Left kidney (tissue), 8 donors: ENCODE measurements at places on chromosomes 16 and 17. TPM values are rescaled to one million over a fixed set of nuclear protein-coding genes. Genes with fewer than 3 reads are reported as not detected.

GRCh38 chr17:36885771-36886377, 51.4 kb upstream of the LHX1 start:
- no peak for DNase-seq

GRCh38 chr16:22008215-22009059, 526 bp downstream of the MOSMO start:
- DNase-seq = no peak

DNA sequence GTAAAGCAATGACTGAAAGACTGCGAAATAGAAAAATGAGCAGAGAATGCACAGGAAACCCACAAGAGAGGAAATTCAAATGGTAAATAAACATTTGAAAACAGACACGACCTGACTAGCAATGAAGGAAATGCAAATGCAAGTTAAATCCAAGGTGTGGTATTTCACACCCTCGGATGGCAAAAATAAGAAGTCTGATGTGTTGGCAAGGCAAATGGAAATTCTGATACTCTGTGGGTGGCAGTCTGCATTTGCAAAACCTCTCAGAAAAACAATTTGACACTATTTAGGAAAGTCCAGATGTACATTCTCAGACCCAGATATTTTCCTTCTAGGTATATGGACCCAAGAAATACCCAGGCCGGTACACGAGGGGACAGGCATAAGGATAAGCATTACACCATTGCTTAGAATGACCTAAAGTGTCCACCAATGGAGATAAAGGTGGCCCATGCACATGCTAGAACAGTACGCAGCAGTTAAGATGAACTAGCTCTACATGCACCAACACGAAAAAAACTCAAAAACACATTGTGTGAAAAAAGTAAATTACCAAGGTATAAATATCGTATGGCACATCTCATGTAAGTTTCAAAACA, 116.7 kb downstream of the GAS7 start:
- no peak for DNase-seq

DNA sequence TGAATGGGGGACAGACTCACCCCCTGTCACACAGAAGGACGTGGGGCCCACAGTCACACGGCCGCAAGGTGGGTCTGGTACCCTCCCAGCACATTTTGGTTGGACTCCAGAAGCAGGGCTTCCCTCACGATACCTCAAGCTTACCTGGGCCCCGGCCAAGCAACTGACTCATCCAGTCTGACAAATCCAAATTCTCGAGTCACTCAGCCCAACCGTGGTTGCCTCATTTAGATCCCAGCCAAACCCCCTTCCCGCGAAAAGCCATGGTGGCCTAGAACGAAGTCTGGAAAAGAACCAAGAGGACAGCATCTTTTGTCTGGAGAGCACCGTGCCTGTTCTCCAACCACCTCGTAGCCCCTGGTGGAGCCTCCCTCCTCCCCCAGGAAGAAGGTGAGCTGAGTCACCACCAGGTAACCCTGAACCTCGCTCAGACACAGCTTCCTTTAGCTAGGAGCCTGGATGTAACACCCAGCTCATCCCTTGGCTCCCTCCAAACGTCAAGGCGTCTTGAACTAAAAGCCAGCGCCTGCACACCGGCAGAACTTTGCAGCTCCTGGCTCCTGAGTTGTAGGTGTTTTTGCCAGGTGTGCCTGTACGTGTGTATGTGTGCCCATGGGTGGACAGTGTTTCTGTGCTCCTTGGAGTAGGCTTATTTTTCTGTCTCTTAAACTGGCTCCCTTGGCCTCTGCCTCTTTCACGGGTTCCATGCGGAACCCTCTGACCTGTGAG, 78.9 kb downstream of the CMIP start:
- no peak for DNase-seq

DNA sequence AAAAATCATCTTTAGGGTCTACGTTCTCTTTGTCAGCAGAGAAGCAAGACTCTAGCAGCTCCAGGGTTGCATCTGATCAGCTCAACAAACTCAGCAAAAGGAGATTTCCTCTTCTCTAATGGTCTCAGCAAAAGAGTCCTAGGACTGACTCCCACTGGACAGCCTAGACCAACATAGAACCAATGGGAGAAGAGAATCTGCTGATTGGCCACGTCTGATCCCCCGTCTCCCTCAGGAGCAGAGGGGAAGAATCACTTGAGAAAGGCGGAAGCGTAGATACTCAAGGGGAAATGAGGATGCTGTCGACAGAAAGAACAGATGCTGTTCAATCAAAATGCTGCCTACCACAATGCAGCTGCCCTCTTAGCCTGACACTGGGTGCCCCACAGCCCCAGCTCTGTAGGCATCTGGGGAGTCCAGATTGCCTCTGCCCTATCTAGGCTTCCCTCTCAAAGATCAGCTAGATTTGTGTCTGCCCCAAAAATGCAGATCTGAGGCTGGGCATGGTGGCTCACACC, 31.5 kb upstream of the EMP2 start:
- no peak for DNase-seq

DNA sequence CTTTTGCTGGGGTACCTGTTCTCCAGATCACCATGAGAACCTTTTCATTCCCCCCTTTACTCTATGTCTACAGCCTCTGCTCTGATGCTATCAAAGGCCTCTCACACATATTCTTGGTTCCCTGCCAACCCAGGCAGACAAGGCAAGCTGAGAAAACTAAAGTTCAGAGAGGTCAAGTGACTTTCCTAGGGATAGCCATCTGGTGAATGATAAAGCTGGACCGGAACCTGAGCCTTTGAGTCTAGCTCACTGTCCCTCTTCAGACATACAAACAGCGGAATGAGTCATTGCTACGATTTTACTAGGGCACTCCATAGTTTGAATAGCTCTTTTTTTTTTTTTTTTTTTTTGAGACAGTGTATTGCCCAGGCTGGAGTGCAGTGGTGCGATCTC, 73.3 kb downstream of the XYLT1 start:
- DNase-seq = no peak

GRCh38 chr16:78523212-78523985, 423.9 kb downstream of the WWOX start:
- DNase-seq = peak; percentile 34

DNA sequence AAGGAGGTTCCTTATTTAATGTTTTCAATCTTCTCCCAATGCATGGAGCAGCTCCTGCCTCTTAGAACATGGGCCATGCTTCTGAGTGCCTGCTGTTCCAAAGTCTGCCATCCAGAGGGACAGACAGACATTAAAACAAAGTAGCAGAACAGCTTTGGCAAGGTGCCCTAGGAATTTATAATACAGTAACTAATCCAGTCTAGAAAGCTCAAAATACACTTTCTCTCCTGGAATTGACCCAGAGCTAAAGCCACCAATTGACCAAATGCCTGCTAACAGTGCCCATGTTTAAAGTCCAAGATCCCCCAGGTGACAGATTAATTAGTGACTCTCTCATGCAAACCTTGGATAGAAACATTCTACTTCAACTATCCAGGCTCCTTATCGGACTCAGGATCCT, 11.1 kb upstream of the CHRNE start:
- DNase-seq = no peak

DNA sequence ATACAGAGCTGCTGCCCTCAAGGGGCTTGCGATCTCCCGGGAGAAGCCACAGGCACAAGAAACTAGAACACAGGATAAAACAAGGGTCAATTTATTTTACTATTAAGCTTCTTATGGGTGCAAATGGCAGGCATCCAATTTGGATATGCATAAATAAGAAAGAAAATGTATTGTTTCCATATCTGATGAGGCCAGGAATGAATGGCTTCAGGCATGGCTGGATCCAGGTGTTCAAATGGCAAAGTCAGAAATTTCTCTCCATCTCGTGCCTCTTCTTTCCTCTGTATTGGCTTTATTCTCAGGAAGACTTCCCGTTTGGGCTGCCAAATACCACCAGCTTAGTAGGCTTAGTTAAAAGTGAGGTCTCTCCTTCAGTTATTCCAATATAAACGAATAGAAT, 43.1 kb downstream of the SCNN1B start:
- DNase-seq = no peak

DNA sequence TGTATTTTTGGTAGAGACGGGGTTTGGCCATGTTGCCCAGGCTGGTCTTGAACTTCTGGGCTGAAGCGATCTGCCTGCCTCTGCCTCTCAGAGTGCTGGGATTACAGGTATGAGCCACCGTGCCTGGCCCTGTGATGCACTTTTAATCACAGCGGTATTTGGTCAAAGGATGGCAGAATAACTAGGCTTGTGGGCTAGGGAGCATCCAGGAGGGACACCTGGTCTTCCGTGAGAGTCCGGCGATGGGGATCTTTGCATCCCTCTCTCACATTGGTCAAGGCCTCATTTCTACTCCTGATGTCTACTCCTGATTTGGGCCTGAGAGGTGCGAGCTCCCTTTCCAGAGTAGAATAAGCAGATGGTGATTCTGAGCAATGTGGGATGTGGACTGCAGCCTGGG, 257.9 kb upstream of the CACNG5 start:
- no peak for DNase-seq

- no peak for DNase-seq
Measured at GRCh38 chr16:72104905-72105304, 11.3 kb downstream of the DHX38 start.

GRCh38 chr17:77677211-77677610, 281.3 kb upstream of the TNRC6C start:
- no peak for DNase-seq

DNA sequence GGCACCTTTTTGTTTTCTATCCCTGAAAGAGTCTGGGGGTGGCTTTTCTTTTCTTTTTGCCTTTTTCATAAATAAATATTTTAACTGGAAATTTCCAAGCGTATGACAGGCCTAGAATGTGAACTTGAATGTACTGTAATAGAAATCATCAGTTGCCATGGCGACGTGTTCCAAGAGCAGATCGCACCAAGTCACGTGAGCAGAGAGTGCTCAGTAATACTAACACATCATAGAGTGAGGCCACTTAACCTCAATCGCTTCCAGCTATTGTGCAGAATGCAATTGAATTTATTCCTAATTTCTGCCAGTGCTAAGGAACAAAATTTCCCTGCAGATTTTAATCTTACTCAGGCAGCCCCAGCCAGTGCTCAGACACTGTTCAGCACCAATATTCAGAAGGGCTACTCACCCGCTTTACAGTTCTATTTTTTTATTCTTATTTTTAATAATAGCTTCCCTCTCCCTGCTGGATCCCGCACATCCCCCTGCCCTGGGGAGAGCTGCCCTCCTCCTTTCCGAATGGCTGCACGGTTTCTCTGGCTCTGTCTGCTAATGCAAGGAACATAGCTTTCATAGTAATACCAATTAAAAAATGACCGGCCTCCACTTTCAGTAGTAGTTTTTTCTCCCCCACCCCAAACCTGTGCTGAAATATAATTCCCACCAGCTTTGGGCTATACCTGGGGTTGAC, 26.2 kb upstream of the PMFBP1 start:
- DNase-seq = peak; percentile 59

Gene C17orf78
- polyA plus RNA-seq = 0.30 TPM

Gene KRT17
- polyA plus RNA-seq = 1.1 TPM

Gene ABCA9
- 4.2 TPM for polyA plus RNA-seq

Gene KRTAP16-1
- polyA plus RNA-seq = not detected

Gene CTRB2
- polyA plus RNA-seq = not detected

Gene KRTAP4-3
- polyA plus RNA-seq = not detected

Gene SPATA22
- polyA plus RNA-seq = 0.15 TPM

Gene RASD1
- 0.73 TPM for polyA plus RNA-seq

Gene NHLRC4
- 4.7 TPM for polyA plus RNA-seq

Gene C1QTNF8
- not detected for polyA plus RNA-seq
